ENCODE measurements at places on chromosomes 16 and 17. TPM values are rescaled to one million over a fixed set of nuclear protein-coding genes. Genes with fewer than 3 reads are reported as not detected.

Gene SPNS2
- 57.5 TPM for polyA plus RNA-seq

Gene ZNF267
- 4.8 TPM for polyA plus RNA-seq

Gene TMIGD1
- polyA plus RNA-seq = not detected

Gene MAP2K6
- 9.1 TPM for polyA plus RNA-seq

Gene CDH11
- polyA plus RNA-seq = 23.4 TPM
